HCT116 (cell line): ENCODE measurements at places on chromosomes 11 and 22.

DNA sequence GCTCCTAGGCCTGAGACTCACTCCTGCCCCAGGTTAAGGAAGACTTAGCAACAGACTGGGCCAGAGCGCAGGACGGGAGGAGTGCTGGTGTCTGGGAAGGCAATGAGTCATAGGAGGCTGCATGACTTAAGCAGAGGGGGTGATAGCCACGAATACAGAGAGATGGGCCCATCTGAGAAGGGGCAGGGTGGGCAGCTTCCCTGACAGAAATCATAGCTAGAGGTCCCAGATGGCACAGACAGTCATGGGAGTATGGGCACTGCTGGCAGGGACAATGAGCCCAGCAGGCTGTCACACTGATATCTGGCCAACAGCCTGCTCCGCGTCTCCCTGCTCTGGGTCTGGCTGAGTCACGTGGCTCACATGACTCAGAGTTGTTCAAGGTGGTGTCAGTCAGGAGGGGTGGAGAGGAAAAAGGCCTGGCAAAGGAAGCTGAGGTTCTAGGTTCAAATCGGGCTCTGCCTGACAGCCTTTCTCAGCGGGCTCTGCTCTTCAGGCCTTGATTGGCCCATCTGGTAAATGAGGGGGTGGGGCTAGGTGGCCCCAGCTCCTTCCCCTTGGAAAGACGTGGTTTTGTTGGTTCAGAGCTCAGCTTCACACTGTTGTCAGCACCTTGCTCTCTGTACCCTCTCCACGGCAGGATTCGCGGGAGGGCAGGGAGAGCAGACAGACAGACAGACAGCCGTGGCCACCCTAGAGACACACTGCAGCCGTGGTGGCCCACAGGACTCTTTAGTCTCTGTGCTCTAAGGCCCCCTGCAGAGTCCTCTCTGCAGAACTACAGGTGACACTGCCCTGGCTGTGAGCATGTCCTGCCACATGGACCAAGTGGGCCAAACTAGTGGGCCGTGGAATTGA, 47.8 kb downstream of the DBX1 start:
- peak overlapping the region; percentile 39 for H3K27ac ChIP-seq
- no peaks in the 10 kb centered on the region for H3K36me3 ChIP-seq
- H3K27me3 ChIP-seq = no peaks in the 10 kb centered on the region
- H3K4me1 ChIP-seq = peaks cover 14% of the 10 kb centered on the region
- DNase-seq = peak; percentile 82
- H3K4me3 ChIP-seq = peak overlapping the region; percentile 16

DNA sequence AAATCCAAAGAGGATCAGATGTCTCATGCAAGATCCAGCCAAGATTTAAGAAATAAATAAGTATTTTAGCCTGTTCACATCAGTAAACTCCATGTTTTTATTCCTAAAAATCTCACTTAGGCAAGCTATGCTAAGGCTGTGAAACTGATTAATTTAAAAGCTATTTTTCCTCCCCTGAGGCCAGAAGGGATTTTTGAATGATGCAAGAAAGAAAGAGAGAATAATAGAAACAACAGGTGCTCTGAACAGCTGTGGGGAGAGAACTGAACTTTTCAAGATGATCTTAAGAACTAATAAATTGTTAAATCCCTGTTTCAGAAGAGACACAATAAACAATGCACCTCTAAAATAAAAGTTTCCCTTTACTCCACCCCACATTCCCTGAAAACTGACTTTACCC, 241.6 kb downstream of the DLG2 start:
- no peaks in the 10 kb centered on the region for H3K4me1 ChIP-seq
- no peak overlapping the region for H3K27ac ChIP-seq
- H3K4me3 ChIP-seq = no peak overlapping the region
- DNase-seq = no peak

DNA sequence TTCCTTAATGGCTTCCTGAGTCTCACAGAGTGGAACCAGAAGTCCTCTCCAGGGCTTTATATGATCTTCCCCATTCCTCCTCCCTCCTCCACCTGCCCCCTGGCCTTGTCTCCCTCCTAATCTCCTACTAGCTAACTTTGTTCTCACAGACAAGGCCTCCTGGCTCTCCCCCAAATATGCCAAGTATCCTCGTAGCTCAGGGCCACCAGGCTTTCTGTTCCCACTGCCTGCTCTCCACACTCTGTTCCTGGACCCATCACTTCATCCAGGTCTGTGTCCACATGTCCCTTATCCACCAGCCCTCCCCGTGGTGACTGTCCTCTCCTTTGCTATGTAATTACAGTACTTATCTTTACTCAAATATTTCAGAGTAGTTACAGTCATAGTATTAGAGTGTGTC, 23.2 kb upstream of the LMO1 start:
- no peak overlapping the region for H3K27ac ChIP-seq
- no peaks in the 10 kb centered on the region for H3K4me1 ChIP-seq
- H3K36me3 ChIP-seq = no peaks in the 10 kb centered on the region
- H3K27me3 ChIP-seq = no peaks in the 10 kb centered on the region
- no peak overlapping the region for H3K4me3 ChIP-seq

GRCh38 chr11:120211522-120212258, 858 bp downstream of the OAF start:
- H3K27ac ChIP-seq = peak overlapping the region; percentile 74; the same call in 1 of the 2 replicates
- H3K4me3 ChIP-seq = peak overlapping the region; percentile 78
- DNase-seq = no peak
- H3K4me1 ChIP-seq = peaks cover 52% of the 10 kb centered on the region
- H3K27me3 ChIP-seq = no peaks in the 10 kb centered on the region
- no peaks in the 10 kb centered on the region for H3K36me3 ChIP-seq

DNA sequence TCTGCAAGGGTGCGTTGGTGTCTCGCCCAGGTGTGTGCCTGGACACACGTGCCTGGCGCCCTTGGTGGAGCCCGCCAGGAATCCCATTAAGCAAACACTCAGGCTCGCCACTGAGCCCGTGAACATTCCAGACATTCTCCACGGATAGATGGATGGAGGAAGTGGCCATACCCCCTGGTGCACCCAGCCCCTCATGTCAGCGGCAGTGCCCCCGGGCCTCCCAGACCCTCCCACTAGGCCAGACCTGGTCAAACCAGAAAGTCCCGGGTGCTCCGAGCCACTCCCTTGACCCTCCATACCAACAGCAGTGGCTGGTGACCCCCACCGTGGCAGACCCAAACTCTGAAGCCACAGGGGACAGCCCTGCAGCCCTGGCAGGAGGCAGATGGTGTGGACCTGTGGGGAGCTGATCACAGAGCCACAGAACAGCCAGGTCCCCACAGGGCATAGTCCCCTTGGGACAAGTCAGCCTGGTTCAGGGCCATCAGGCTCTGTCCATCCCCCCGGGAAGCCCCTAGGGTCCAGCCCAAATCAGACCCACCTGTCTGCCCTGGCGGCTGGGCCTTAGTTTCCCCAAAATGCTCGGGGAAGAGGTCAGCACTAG, 1.9 kb downstream of the EPS8L2 start:
- H3K27me3 ChIP-seq = no peaks in the 10 kb centered on the region
- DNase-seq = no peak
- 0 out of 2 replicates have a peak, but pooled peaks cover 7% of the 10 kb centered on the region for H3K36me3 ChIP-seq
- H3K4me1 ChIP-seq = peaks cover 41% of the 10 kb centered on the region

GRCh38 chr11:86377972-86378371, 3.3 kb downstream of the CCDC81 start:
- no peaks in the 10 kb centered on the region for H3K4me1 ChIP-seq
- no peak for DNase-seq
- no peak overlapping the region for H3K4me3 ChIP-seq
- H3K27me3 ChIP-seq = no peaks in the 10 kb centered on the region

DNA sequence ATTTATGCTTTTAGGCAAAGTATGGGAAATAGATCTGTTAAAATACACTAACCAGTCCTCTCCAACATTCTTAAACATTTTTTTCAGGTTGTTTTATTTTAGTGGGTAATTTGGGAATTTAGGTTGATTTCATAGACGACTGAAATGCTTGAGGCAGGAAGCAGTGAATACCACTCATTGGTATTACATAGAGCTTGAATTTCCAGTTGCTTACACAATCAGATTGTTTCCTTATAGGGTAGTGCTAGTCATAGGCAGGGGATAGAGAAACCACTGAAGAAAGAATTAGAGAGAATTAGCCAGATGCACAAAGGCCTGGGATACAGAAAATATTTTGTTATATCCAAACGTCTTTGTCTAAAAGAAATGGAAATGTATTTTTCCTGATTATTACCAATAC, 23.9 kb upstream of the LYVE1 start:
- H3K27me3 ChIP-seq = no peaks in the 10 kb centered on the region
- no peak overlapping the region for H3K4me3 ChIP-seq
- DNase-seq = peak; percentile 26
- no peak overlapping the region for H3K27ac ChIP-seq
- no peaks in the 10 kb centered on the region for H3K36me3 ChIP-seq
